CD4-positive, CD25-positive, alpha-beta regulatory T cell (primary cell): ENCODE measurements at places on chromosomes 3 and 15.

- no peak for DNase-seq
Measured at GRCh38 chr3:100775226-100775625, 65.9 kb downstream of the TFG start.

GRCh38 chr3:143535994-143536784, 312.1 kb downstream of the SLC9A9 start:
- DNase-seq, result no peak

GRCh38 chr15:71043373-71043772, 71.9 kb upstream of the THSD4 start:
- no peak for DNase-seq

DNA sequence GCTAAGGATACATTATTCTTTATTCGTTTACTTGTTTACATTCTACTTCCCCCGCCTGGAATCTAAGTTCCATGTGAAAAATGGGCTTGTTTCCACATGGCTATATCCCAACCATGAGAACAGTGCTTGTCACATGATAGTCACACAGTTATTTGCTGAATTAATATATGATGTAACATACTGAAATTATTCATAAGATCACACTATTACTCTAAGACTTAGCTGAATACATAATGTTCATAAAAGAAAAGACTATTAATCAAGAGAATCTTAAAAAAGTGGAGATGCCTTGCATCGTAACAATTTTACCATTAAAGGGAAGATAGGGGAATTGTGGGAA, 6.5 kb downstream of the PBRM1 start:
- DNase-seq, result no peak

DNA sequence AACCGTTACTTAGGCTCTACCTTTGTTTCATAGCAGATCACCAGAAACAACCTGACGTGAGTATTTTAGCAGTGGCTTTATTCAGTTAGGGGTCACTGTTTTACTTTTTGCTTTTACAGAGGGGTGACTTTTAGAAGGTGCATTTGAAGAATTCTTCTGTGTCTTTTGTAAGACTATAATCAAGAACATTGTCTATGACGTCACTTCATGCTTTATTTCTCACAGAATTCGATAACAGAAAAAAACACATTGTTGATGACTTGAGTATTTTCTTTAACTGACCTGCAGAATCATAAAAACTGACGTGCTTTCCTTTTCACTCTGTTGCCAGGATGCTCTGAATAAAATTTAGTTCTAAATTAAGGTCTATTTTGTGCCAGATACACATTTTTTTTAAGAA, 244.5 kb downstream of the SLC9A9 start:
- no peak for DNase-seq

GRCh38 chr3:123818921-123819429, 65.2 kb downstream of the MYLK start:
- no peak for DNase-seq
